ENCODE measurements at places on chromosomes 7 and 10.

DNA sequence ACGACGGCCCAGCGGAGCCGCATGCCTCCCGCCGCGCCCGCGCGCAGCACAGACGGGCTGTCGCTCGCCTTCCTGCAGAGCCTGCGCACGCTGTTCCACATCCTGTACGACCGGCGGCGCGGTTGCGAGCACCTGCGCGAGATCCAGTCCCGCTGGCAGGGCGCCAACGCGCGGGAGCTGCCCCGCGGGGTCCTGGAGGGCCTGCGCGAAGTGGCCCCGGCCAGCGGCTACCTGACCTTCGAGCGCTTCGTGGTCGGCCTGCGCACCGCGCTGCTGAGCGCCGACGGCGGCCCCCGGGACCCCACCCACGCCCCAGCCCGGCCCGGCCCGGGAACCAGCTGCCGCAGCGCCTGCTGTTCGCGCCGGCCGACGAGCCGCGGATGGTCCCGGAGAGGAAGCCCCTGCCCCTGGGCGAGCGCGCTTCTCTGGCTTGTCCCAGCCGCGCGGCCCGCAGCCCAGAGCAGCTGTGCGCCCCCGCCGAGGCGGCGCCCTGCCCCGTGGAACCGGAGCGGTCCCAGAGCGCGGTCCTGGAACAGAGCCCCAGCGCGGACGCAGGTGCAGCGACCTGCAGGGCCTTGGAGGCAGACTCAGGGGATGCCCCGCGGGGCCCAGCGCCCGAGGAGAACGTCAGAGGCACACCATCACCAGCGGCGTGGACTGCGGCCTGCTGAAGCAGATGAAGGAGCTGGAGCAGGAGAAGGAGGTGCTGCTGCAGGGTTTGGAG, 25.3 kb upstream of the ZNF716 start:
- H3K36me3 ChIP-seq = no peaks in the 10 kb centered on the region
- H3K4me3 ChIP-seq = no peak overlapping the region
- H3K27ac ChIP-seq = no peak overlapping the region

- no peaks in the 10 kb centered on the region for H3K36me3 ChIP-seq
- peaks cover 11% of the 10 kb centered on the region for H3K4me1 ChIP-seq
- no peak overlapping the region for H3K27ac ChIP-seq
These were observed 79.6 kb downstream of the PCGF5 start for GRCh38 chr10:91299999-91300575.

DNA sequence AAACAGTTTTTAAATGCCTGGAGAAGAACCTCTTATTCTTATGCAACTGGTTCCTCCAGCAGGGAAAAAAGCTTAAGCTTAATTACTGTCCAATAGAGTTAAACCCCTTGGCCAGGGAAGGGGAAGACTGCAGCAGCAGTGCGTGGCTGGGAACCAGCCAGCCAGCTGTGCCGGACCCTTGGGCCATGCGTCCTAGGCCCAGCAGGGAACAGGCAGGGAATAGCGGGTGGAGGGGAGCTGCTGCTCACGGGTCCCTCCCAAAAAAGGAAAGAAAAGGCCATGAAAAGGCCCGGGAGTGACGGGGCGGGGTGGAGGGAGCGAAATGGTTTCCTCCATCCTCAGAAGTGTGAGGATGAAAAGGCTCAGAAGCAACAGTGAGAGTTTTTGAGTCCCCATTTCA, 35.2 kb upstream of the HECW1 start:
- H3K27me3 ChIP-seq = peaks cover 29% of the 10 kb centered on the region
- H3K27ac ChIP-seq = no peak overlapping the region
- DNase-seq = no peak
- no peak overlapping the region for H3K4me3 ChIP-seq

DNA sequence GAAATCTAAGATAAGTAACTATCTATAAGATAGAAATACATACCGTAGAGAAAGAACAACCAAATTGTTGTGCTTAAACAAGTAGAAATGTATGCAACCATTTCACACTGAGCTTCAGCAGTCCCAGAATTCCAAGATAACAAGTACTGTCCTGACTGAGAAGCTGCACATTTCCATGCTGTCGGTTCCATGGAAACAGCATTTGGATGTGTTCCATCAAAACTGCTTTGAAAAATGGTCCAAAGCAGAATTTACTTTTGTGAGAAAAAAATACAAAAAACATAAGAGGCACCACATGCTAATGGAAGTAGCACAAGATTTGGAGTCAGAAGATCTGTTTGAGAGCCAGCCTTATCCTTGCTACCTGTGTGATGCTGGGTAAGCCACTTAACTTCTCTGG, 92.6 kb downstream of the MTERF1 start:
- no peak overlapping the region for H3K4me3 ChIP-seq
- no peaks in the 10 kb centered on the region for H3K27me3 ChIP-seq
- no peaks in the 10 kb centered on the region for H3K4me1 ChIP-seq
- H3K27ac ChIP-seq = no peak overlapping the region
- H3K36me3 ChIP-seq = peaks cover 5% of the 10 kb centered on the region

DNA sequence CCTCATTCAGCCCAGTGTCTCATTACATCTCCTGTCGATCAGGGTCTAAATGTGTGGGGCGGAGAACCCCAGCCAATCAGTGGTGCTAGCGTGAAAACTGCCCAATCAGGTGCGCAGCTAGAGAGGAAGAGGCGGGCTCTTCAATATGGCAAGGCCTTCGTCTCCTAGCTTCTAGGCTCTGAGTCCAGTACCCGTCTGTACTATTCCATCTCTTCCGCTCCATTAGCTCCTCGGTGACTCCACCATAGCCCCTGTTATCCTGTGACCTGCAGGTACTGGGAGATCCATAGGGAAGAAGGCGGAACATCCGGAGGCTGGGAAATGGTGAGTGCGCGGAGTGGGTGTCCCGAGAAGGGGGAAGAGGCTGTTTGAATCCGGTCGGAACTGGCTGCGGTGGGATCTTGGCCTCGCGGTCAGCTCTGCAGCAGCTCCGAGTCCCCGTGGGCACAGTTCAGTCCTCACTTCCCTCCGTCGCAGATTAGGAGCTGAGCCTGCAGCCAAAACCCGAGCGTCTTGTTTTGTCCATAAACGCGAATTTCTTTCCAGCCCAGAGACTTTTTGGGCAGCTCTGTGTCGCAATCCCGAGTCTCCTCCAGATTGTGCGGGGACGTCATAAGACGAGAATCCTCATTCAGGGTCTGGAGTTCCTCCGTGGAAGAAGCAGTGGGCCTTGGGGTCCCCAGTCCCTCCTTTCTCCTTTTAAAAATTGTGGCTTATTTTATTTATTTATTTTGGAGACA, at the start of gene ZNF727:
TSS of gene ZNF727 (plus strand) at position 134 of the 740 bp plus-strand sequence. CDS start at position 322, 188 bp downstream.
- H3K36me3 ChIP-seq = peaks cover 14% of the 10 kb centered on the region
- no peaks in the 10 kb centered on the region for H3K4me1 ChIP-seq
- peak within 1 kb of the TSS; percentile 80 for H3K27ac ChIP-seq
- H3K27me3 ChIP-seq = peaks cover 14% of the 10 kb centered on the region

Data from activated naive CD8-positive, alpha-beta T cell treated with anti-CD3 and anti-CD28 coated beads for 36 hours (primary cell).